ENCODE measurements at places on chromosomes 1 and 21.

GRCh38 chr1:100860397-100860991 lies 34.1 kb downstream of the EXTL2 start:
- no peak for DNase-seq

- no peak for DNase-seq
These were observed 103.3 kb downstream of the DIRAS3 start for GRCh38 chr1:67947114-67947513.

DNA sequence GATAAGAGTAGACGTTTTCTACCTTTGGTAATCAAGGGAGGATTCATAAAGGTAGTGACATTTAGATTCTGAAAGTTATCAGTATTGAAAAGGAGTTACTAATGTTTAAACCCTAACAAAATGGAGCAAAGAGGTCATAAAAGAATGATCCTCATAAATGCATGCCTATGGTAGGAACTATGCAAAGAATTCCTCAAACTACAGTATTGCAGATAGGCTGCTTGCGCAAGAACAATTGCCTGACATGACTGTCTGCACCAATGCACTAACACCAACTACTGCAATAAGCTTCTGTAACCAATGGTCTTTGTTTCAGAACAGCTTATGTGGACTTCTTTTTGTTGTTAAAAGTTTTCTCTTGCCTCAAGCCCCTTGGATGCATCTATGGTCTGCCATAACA lies 597.3 kb upstream of the ADGRL4 start:
- no peak for DNase-seq

GRCh38 chr1:17605582-17606344 lies 66.3 kb downstream of the ARHGEF10L start:
- no peak for DNase-seq

DNA sequence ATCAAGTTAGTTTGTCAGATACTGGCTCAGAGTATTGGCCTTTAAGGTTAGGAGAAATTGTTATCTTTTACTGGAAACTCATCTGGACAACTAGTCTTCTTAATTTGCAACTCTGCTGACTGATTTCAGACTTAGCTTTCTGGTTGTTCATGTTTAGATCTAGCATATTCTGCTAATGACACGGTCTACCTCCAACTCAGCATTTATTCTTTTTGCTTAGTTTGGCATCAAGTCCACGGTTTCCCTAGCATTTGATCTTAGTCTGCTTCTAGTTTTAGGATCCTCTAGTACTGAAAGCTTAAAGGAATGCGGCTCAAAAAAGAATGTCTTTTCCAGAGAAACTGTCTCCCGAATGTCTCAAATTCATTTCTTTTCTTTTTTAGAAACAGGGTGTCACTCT lies 75.6 kb upstream of the SLFNL1 start:
- no peak for DNase-seq

GRCh38 chr1:223834660-223835263 lies 11.0 kb downstream of the TP53BP2 start:
- DNase-seq = no peak

GRCh38 chr1:17683598-17683997 lies 71.5 kb upstream of the ACTL8 start:
- DNase-seq = no peak

- DNase-seq = no peak
These were observed 127.5 kb upstream of the CHODL start for GRCh38 chr21:18117176-18117575.

- no peak for DNase-seq
These were observed 29.9 kb upstream of the ACTL8 start for GRCh38 chr1:17725084-17725719.

DNA sequence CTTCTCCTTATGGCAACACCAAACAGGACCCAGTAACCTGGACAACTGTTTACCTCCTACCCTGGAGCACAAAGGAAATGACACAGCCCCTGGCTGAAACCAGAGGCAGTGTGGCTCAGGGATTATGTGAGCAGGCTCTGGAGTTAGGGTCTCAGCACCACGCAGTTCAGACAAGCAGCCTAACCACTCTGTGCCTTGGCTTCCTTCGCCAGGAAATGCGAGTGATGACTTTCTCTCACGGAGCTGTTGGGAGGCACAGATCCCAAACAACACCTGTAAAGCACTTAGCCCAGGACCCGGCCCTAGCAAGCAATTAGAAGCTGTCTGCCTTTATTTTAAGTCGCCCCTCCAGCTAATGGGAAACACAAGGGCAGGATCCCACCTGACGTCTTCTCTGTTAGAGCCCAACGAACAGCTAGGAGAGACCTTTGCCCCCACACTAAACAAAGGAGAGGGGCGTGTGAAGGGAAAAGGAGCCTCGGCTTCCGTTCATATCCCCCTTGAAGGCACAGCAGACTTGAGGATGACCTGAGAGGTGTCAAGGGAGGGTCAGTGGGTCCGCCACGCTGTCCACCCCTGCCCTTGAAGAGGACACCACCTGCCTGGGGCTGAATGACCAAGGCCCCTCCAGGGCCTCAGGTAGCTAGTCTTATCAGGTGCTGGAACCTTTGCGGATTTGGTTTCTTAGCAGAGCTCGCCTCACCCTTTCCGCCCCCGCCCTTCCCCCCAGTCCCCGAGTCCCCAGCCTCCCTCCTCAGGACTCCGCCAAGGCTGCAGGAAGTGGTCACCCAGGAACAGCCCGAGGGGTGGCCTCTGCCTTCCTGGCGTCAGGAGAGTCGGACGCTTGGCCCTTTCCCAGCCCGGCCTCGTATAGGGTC lies 860 bp downstream of the TMEM63A start:
- no peak for DNase-seq

- DNase-seq = no peak
These were observed 1.5 kb downstream of the ENAH start for GRCh38 chr1:225651376-225651871.

GRCh38 chr21:16530656-16531055 lies 800.9 kb downstream of the USP25 start:
- DNase-seq = no peak

DNA sequence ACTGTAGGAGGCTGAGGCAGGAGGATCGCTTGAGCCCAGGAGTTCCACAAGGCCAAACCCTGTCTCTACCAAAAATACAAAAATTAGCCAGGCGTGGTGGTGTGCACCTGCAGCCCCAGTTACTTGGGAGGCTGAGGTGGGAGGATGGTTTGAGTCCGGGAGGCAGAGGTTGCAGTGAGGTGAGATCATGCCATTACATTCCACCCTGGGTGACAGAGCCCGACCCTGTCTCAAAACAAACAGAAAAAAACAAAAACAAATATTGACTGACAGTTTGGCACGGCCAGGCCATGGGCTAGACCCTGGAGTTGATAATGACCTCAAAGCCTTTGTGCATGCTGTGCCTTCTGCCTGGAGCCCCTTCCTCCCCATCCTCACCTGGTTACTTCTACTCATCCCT lies 19.2 kb upstream of the RSPO1 start:
- DNase-seq = no peak

- no peak for DNase-seq
These were observed 51.8 kb upstream of the LRP8 start for GRCh38 chr1:53379662-53380002.

DNA sequence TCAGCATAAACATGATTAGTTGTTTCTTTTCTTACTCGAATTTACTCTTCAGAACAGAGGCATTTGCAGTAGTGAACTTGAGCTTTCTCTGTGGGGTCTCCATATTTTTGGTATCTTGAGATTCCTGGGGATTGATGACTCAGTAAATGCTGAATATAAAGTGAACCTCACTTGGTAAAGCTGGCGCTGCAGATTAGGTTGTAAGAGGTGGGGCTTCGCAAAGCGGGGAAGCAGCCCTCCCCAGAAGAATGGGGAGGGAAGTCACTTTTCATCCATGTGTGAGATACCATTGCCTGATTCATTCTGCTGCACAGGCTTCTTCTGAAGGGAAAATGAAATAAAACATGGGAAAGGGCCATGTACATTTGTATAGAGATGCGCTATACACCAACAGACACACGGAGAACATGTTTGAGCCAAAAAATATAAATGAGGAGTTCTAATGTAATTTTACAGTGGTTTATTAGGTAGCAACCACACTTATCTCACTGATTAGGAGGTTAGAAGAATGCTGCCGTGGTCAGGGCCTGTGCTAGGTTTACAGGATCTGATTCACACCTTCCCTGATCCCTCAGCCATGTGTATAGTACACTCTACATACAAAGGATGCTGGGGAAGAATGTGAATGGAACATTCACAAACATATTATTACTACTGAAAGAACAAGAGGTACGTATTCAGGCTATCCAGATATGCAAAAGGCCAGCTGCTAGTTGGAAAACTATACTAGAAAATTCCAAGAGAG lies 63.5 kb downstream of the DNTTIP2 start:
- no peak for DNase-seq

DNA sequence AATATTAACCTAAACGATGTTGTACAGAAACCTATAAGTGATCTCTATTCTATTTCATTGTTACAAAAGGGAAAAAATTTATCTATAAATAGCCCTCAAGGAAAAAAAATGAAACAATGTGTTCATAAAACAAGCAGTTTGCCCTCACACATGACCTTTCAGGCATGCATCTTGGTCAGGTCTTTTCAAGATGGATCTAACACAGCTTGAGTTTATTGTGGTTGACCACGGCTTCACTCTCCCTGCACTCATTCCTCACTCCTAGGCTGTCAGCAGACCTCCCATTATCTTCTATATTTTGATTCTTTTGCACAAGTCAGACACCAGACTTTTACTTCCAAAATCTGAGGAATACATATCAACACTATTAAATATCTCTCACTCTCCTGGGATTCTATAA lies 544.3 kb downstream of the KCNT2 start:
- no peak for DNase-seq

- no peak for DNase-seq
These were observed 139.2 kb downstream of the HLX start for GRCh38 chr1:221018414-221018813.
